ENCODE measurements at places on chromosomes 16 and 17.

DNA sequence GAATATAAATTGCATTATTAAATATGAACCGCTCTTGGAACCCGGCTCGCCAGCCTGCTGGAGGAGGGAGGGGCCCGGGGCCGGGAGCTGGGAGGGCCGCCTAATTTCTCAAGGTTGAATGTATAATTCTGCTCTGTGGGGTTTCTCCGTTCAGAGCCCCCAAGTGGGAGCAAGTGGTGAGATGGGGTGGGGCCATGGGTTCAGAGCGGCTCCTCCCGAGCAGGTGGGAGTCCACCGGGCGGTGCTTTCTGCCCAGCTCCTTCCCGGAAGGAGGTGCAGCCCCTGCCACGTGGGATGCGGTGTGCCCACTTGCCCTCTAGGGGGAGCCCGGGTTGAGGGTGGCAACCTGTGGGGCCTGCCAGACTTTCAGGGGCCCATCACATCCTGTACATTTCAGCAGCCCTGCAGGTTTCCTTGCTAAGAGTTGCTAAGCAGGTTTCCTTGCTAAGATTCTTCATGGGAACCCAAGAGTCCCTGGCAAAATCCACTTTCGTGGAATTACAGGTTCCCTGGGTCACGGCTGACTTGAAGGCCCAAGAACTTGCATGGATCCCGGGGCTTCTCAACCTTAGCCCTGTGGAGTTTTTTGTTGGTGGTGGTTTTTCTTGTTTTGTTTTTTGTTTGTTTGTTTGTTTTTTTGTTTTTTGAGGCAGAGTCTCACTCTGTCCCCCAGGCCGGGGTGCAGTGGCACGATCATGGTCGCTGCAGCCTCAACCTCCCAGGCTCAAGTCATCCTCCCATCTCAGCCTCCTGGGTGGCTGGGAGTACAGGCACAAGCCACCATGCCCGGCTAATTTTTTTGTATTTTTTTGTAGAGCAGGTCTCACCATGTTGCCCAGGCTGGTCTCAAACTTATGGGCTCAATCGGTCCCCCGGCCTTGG is 196.7 kb upstream of the GSE1 start:
- DNase-seq = peak; percentile 54

GRCh38 chr17:62307196-62307595 is 73.2 kb upstream of the EFCAB3 start:
- no peak for DNase-seq

- DNase-seq = peak; percentile 62
These were observed 7.5 kb downstream of the BTBD17 start for GRCh38 chr17:74354123-74354522.

DNA sequence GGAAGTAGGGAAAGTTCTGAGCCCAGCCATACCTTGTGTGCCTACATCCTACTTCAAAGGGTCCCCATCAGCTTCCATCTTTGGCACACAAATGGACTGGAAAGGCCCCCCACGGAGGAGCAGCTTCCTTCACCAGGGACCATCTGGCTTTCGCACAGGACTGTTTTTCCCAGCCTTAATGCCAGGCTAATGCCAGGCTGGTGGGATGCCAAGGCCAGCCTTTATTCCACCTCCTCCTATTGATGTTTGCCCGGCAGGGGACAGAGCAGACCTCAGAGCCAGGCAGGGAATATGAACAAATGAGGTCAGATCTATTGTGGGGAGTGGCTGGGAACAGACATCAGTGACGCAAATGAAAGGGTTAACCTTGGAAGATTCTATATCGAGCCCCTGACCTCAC is 5.7 kb downstream of the GPR179 start:
- DNase-seq = no peak

DNA sequence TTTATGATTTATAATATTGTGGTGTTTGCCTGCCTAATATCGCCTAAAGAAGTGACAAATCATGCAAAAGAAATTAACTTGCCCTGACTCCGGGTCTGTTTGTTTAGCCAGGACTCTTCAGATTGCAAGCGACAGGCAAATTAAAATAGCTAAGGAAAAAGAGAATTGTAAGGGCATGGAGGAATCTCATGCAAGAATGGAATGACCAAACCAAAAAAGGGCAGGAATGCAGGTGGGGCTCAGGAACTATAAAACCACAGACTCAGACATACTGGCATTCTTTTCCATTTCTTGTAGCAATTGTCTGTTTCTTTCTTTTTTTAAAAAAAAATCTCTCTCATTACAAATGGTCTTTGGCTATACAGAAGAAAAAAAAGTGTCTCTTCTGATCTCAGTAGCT is 188.1 kb upstream of the XYLT1 start:
- no peak for DNase-seq

DNA sequence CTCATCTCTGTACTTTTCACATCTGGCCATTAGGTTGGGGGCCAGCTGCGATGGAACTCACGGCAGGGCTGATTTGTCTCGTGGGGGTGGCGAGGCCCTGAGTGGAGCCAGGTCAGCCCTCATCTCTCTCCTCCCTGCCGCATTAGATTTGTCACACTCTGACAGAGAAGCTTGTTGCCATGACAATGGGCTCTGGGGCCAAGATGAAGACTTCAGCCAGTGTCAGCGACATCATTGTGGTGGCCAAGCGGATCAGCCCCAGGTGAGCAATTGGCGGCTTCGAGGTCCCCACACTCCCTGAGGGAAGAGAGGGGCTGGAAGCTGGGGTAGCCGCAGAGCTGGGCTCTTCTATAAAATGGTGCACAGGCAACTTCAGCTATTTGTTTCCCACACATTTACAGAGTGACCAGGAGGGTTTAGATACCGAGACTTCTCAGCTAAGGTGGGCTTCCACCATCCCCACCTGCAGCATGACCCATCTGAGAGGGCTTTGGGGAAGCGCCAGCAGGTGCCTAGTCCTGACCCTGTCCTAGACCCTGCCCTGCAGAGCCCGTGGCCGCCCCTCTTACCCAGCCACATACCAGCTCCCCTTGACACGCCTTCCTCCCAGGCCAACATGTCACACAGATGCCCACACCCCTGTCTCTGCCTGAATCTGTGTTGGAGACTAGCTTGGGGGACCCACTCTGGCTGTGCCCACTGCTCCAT is 8.4 kb downstream of the TMEM98 start:
- no peak for DNase-seq

DNA sequence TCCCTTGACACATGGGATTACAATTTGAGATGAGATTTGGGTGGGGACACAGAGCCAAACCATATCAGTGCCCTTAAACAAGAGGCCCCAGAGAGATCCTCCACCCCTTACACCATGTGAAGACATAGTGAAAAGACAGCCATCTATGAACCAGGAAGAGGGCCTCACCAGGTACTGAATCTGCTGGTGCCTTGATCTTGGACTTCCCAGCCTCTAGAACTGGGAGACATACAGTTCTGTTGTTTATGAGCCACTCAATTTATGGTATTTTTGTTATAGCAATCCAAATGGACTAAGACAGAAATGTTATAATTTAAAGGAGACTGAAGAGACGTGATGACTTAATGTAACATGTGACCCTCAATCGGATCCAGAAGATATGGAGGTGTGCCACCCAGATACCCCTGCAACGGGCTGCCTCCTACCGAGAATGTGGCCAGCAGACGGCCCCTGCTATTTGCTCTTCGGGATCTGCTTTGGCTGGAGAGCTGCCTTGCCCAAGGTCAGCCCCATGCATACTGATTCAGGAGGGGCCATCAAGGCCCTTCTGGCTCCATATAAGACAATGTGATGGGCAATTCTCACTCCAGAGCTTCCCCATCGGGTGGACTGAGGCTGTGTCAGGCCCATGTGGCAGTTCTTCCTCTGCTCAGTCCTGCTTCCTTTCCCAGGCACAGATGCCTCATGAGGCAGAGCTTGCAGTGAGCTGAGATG is 80.6 kb downstream of the NETO2 start:
- DNase-seq = no peak

- DNase-seq = no peak
These were observed 220.3 kb downstream of the PRKCA start for GRCh38 chr17:66522591-66523272.

- DNase-seq = no peak
These were observed 79.8 kb downstream of the ARHGAP23 start for GRCh38 chr17:38507921-38508569.

DNA sequence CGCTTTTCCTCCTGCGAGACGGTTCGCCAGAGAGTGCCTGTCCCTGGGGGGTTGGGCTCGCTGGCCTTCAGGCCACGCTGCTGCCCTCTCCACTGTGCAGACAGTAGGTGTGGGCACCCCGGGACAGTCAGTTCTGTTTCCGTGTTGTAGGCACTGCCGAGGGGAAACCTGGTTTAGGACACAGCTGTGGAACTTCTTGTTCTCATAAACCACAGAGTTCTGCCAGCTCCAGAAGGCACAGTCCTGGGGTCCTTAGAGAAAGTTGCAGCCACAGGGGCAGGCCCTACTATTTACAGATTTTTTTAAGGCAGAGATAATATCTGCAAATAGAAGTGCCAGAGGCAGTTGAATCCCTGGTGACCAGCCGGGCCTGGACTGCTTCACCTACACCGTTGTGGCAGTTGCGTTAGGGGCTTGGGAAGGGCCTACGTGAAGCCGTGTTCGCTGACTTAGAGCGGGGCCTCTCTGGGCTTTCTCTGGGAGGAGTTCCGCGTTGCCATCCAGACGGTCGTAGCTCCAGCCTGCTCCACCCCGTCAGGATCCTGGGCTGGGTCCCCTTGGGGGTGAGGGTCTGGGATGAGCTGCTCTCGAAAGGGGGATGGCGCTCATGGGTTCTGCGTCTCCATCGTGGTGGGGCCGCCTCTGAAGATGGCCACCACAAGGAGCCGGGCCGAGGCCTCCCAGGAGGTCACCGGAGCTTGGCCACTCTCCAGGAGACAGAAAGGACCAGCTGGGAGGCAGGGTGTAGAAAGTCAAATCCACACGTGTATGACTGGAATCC is 126.3 kb downstream of the BANP start:
- no peak for DNase-seq

DNA sequence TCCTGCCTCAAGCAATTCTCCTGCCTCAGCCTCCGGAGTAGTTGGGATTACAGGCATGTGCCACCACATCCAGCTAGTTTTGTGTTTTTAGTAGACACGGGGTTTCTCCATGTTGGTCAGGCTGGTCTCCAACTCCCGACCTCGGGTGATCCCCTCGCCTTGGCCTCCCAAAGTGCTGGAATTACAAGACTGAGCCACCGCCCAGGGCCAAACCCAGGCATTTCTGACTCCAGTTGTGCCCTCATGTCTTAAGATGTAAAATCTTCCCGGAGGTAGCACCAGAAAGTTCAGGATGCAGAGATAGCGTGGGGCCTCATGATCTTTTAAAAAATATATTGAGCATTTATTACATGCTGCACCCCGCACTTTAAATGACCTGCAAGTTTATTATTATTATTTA is 12.8 kb upstream of the SMG1 start:
- DNase-seq = no peak

- no peak for DNase-seq
These were observed 41.5 kb downstream of the CPNE2 start for GRCh38 chr16:57133886-57134285.

DNA sequence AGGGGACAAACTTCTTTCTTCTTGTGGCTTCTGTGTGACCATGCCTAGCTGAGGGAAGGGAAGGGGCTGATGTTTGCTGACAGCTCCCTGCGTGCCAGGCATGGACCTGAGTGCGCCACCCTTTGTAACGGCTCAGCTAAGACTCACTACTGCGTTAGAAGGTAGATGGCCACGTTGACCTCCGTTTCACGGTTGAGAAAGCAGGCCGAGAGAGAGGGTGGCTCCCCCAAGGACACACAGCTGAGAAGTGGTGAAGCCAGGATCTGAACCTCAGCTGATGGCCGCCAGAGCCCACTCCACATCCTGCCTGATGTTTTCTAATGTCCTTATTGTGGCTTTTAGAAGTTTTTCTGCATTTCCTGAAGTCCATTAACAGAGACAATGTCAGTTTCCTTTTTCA is 45.1 kb downstream of the RGS9 start:
- no peak for DNase-seq

- peak; percentile 69 for DNase-seq
These were observed 98.9 kb downstream of the AATF start for GRCh38 chr17:37047631-37048104.

- DNase-seq = no peak
These were observed 12.7 kb downstream of the TERF2IP start for GRCh38 chr16:75660321-75660720.

DNA sequence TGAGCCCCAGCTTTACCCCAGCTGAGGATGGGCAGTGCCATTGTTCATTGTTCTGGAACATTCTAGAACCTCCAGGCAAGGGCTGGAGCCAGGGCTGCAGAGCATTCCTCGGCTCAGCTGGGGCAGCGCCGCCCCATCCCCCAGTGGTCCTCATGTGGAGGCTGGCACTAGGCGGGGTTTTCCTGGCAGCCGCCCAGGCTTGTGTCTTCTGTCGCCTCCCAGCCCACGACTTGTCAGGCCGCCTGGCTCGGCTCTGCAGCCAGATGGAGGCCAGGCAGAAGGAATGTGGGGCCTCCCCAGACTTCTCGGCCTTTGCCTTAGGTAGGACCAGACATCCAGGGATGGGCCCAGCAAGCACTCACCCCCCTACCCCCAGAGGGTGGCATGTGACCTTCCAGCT is at the start of gene TMEM95:
Gene TMEM95 (plus strand): TSS at position 104 of the 400 bp plus-strand sequence. CDS start 49 bp downstream, at position 153.
- DNase-seq = no peak

- DNase-seq = no peak
These were observed 260.7 kb upstream of the CA10 start for GRCh38 chr17:52419229-52419641.

DNA sequence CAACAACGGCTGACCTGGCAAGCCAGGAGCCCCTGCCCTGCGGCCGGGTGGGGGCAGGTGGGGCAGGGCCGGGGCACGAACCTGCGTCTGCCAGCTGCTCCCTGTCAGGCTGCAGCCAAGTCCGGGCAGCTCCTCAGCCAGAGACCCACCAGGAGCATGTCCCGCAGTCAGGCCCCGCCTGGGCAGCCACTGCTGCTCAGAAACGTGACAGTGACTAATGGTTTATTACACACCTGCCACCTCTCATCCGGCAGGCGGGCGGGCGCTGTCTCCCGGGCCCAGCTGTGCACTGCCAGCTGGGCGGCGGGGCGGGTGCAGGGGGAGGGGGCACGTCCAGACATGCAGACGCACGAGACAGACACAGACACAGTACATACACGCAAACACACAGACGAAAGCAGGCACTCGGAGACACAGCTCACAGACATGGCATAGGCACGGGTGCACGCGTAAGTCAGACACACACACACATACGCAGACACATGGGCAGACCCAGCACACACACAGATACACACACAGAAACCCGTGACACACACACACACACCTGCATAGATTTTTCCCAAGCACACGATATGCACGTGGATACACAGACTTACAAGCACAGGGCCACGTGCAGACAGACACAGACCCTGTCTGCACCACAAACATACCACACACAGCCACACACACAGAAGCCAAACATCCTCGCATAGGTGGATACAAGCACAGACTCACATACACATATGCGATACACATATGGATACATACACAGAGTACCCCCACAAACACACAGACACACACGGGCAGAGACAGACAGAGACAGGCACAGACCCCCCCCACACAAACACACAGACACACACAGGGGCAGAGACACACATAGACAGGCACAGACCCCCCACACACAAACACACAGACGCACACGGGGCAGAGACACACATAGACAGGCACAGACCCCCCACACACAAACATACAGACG is 248.3 kb upstream of the CIBAR2 start:
- no peak for DNase-seq

GRCh38 chr17:57810721-57811637 is 38.9 kb downstream of the MRPS23 start:
- no peak for DNase-seq
